AG20443 (cell line): ENCODE measurements at places on chromosomes 5 and 9.

DNA sequence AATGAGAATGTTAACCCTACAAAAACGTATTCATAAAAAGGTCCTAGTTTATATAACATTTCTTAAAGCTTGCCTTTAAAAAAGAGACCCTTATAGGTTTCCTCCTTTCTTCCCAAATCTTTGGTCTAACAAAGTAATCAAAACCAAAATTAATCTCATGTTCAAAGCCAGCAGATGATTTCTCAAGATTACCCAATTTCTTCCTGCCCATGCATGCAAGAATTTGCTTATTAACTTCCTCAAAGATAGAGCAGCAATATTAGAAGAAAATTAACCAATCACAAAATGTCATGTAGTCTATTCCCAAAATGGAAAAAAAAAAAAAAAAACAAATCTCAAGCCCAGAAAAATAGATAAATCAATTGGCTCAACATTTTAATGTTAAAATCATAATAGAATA, 114.9 kb downstream of the MLLT3 start:
- no peak for DNase-seq

GRCh38 chr5:1521671-1522600, 1.8 kb downstream of the LPCAT1 start:
- peak; percentile 80 for DNase-seq

DNA sequence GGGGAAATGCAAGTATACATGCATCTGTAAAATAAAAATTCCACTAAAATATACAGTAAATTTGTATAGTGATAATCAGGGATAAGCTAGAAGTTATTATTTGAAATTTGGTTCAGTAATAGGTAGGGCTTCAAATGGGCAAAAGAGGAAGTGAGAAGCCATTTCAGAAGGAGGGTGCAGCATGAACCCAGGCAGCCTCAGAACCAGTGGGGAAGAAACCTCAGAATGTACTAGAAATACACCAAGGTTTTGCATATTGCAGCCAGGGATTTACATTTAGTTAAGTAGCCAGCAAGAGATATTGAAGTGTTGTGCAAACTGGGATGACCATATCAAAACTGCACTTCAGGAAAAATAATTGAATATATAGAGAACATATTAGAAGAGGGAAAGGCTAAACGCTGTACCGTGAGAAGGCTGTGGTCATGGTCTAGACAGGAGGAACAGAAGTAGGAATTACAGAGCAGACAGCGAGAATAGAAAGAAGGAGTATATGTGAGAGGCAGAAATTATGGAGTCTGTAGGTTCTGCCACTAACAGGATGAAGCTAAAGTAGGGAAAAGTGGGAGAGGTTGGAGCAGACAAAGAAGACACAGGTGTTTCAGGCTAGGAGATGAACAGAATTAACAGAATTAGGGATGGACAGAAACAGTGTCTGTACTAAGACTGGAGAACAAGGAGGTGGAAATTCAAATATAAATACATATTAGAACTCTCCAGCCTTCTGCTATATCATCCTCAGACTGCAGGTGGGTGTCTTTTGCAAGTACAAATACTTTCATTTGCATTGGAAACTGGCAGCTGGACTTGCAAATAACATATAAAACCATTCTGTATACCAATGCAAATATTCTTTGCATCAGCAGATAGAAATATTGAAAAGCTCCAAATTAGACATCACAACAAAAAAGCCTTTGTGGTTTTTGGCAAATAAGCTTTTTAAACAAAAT, 335.6 kb downstream of the ZNF608 start:
- no peak for DNase-seq

- peak; percentile 47 for DNase-seq
Observed at GRCh38 chr5:103232393-103232999, 26.1 kb upstream of the MACIR start.

DNA sequence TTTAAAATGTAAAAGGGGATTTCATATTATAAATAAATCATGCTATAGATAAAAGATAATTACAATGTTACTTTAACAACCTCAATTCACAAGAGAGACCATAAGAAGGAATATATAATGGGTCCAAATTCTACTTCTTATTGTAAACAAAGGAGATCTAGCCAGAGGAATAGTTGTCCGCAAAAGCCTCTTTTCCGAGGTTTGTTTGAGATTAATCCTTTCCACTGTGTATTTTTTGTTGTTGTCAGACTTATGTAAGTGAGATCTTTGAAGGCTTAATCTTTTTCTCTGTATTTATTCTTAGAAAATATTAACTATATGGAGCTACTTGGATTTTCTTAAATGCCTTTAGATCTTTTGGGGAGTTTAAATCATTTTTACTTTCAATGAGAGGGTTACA, 1299.3 kb upstream of the WWC1 start:
- DNase-seq = no peak

GRCh38 chr9:105667867-105668266, 5.6 kb downstream of the TAL2 start:
- no peak for DNase-seq

DNA sequence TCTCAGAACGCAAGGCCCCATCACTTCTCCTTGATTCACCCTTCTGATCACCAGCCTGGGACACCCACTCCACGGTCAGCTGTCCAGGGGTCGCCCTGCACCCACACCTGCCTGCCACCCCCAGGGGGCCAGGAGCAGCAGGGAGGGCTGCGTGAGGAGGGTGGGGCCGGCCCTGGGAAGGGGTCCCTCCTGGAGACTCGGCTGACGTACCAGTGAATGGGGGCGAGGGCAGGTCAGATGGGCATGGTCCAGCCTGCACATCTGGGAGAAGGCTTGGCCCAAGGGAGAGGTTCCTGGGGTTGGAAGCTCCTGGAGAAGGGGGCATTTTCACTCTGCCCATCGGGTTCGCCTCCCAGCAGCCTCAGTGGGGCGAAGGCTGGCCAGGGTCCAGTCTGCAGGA, 21.8 kb upstream of the SARDH start:
- DNase-seq = no peak

GRCh38 chr9:33221568-33221884, 18.4 kb upstream of the SPINK4 start:
- no peak for DNase-seq

DNA sequence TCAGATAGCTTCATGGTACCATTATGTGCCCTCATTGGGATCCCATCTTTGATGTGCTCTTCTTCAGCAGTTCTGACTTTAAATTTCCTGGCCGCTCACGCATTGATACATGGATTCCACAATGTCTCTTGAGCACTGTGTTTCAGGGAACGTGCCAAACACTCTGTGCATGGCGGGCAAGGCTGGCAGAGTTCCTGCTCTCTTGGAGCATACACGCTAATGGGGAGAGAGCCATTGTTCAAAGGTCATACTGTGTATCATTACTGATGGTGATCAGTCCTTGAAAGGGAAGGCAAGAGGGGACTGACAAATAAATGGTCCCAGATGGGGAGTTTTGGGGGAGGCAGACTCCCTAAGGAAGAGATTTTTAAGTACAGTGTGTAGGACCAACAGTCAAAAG, 52.3 kb downstream of the AMBP start:
- no peak for DNase-seq

GRCh38 chr5:41636605-41637004, 126.2 kb upstream of the PLCXD3 start:
- DNase-seq = peak; percentile 37

DNA sequence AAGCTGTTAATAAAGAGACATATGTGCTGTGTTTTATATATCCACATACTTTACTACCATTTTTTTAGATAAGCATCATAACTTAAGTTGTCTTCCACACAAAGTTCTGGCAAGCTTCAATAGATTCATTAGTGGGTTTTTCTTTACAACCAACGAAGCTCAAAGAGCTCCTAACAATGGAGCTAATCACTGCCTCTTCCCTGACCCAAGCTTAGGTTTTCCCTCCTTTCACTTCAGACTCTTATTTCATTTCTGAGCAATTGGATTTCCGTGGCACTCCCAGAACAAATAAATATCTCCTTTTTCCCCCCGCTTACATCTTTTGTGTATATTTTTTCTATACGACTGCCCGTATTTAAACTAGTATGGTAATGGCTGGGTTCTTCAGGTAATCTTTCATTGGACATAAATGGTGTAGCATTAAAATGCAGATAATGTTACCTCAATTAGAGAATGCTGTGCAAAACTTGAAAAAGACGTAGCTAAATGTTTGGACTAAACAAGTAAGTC, 275.5 kb upstream of the TMEM161B start:
- no peak for DNase-seq

DNA sequence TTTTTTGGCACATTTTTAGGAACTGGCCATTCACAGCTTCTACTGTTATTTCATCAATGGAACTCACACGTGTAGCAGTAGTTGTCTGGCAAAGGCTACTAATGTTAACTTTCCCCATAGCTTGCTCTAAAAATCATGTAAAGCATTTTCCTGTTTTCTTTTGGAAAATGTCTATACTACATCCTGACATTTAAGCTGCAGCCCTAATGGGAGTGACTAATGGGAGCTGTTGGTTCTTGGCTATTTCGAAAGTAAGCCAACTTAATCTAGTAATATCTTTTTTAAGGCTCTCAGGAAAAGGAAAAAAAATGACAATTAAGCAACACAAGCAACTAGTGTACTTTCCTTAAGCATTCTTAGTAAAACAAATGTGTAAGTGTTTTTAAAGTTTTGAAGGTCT, 169.2 kb downstream of the SLC12A2 start:
- DNase-seq = no peak

DNA sequence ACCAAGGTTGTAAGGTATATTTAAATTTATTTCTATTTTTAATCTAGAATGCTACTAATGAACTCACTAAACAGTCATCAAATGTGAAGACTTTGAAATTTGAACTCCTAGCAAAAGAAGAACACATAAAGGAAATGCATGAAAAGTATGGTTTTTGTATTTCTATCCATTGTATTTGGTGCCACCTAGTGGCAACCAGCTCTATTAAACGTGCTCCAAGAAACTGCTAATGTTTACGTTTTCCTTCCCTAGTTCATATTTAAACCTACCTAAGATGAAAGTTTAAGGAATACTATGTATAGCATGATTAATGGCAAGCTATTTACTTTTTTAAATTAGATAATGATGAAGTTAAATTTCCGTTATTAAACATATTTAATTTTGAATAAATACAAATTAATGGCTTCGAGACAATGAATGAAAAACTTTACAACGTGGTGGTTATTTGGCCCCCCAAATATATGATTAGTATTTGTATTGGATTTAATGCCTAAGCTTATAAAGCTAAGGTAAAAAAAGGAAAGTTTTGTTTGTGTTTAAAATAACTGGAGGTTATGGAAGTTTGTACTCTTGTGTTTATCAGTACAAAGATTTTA, 115.9 kb upstream of the SH3GL2 start:
- peak; percentile 48 for DNase-seq

GRCh38 chr5:116898917-116899316, 324.3 kb upstream of the SEMA6A start:
- DNase-seq = no peak

GRCh38 chr9:114278881-114279570, 43.9 kb upstream of the ORM1 start:
- no peak for DNase-seq

DNA sequence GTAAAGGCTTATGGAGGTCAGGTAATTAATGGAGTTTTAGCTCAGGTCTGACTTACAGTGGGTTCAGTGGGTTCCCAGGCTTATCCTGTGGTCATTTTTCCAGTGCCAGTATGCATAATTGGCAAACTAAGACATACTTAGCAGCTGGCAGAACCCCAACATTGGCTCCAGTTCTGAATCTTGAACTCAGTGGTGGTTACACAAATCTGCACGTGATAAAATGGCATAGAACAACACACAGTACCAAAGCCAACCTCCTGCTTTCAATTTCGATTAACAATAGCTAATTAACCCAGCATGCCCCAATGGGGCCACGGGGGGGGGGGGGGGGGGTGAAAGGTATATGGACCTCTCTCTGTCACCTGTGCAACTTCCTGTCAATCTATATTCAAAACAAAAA, 19.0 kb upstream of the BARX1 start:
- DNase-seq = no peak

GRCh38 chr5:81140943-81141342, 92.2 kb upstream of the CKMT2 start:
- DNase-seq = peak; percentile 57

DNA sequence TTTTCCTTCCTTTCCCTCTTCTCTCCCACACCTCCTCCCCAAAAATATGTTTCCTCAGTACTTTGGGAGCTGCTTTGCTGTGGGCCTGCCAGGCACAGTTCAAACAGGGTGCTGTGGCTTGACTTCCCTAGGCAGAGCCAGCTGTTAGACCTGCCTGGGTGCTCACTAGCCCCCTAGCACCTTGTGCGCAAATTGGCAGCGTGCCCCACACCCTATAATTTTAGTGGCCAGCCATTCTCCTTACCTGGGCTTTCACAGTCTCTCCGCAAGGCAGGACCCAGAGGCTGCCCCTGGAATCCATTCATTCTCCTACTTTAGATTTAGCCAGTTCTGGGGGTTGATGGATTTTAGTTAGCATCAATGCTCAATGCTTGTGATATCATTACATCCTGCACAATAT, 72.3 kb downstream of the ANGPTL2 start:
- no peak for DNase-seq

- no peak for DNase-seq
Observed at GRCh38 chr5:29023541-29023940, 1985.2 kb upstream of the CDH9 start.

DNA sequence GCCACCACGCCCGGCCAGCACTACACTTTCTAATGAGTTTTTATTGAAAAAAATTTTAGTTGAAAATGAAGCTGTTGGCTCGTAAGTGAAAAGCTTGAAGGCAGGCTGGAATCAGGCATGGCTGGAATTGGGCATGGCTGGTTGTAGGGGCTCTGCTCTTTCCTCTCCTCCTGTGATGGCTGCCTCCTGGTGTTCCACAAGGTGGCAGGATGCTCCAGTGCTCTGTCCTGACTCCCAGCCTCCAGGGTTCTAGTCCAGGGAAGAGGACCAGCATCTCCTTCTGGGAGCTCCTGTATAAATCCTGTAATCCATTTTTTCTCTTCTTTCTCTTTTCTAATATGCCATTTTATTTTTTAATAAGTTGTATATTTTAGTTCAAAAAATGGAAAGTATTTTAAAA, 57.2 kb upstream of the DHFR start:
- DNase-seq = peak; percentile 45

- DNase-seq = no peak
Observed at GRCh38 chr9:126809068-126809467, 4.2 kb downstream of the ZBTB43 start.

DNA sequence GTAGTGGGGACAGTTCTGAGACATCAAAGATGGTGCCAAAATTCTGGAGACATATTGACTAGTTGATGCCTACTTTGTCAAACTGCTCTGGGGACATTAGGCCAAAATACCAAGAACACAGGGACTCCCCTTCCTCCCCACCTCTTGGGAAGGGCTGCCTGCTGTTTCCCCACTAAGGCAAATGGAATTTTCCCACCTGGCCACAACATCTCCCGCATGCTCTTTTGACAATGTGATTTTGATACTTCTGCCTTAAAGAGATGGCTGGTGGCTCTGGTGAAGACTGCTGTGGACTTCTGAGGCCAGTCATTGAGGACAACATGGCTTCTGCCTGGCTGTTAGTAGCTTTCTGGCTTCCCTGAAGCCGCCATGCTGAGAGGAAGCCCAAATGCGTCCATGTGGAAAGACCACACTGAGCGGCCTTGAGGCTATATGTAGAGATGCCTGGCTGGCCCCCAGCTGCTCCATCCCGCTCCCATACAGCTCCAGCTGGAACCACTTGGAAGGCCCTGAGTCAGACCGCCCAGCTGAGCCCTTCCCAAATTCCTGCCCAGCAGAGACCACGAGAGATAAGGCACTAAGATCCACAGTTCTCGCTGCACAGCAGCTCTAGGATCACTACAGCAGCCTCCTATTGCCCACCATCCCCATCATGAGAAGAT, 226.7 kb downstream of the SYK start:
- DNase-seq = no peak
